Naive thymus-derived CD8-positive, alpha-beta T cell (primary cell): ENCODE measurements at places on chromosomes 2 and 18.

DNA sequence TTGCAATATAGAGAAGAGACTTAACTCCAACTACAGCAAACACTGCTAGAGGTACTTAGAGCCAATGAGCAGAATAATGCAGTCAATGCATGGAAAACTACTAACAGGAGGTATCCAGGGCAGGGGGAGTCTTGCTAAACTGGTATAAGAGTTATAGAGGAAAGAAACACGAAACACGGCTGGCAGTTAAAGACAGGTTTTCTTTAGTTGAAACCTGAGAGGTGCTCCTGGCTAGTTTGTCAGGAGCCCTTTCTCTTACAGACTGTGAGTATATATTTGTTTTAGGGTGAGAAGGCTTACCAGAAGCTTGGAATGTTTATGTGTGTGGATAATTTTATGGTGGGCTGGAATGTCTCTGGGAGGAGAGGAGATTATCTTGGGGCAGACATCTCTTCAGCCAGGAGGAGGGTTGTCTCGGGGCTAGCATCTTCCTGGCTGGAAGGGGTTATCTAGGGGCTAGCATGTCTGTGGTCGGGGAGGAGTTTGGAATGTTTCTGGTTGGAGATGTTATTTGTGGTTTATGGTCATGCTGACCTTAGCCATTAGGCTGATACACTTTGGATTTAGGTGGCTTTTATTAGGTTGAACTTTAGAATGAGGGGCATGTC lies 1048.8 kb downstream of the DPP10 start:
- no peak for DNase-seq

GRCh38 chr18:45733535-45733934 lies 9.6 kb downstream of the SLC14A1 start:
- no peak for DNase-seq

DNA sequence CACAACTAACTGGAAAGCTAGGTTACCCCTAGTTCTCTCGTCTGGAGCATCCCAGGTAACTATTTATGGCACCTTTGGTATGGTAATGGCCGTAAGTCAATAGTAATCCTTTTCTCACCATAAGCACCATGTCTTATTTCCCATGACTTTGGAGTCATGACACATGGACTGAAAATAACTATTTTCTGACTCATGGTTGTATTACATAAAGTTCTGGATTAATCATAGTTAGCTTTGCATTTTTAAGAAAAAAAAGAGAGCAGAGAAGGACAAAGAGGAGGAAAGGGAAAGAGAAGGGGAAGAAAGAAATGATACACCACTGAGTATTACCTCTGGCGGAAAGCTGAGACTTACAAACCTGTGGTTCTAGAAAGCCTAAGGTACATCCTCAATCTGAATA lies 99.3 kb downstream of the BIN1 start:
- no peak for DNase-seq

GRCh38 chr2:138621139-138621538 lies 119.6 kb downstream of the SPOPL start:
- DNase-seq = no peak

DNA sequence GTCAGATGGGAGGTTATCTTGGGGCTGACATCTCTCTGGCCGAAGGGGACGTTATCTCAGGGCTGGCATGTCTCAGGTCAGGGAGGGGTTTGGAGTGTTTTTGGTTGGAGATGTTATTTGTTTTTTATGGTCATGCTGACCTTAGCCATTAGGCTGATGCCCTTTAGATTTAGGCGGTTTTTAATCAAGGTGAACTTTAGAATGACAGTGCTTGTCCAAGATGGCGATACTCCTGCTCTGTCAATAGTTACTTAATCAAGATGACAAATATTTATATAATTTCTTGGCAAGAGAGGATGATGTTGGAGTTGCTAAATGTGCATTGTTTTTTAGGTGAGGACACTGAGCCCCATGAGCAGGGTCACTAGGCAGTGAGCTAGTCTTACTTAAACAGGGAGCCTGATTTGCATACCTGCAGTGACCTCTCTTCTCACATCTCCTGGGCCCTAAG lies 34.5 kb downstream of the MERTK start:
- DNase-seq = no peak

- no peak for DNase-seq
These were observed 28.1 kb downstream of the VIL1 start for GRCh38 chr2:218447072-218447471.

- no peak for DNase-seq
These were observed 88.6 kb downstream of the ACVR1C start for GRCh38 chr2:157540102-157540501.

DNA sequence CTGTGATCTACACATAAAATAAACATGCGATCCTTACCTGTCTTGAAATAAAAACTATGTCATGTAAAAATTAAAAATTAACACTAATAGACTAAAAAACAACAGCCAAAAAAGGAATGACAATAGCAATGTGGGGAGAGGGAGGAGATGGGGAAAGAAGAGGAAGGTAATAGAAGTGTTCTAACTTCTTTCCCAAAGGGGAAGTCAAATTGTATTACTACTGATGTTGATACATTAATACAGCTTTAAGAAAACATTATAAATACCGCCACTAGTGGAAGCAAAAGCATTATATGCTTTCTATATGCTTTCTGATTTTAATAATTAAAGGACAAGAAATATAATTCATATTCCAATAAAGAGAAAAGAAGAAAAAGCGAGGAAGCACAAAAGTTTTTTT lies 22.2 kb downstream of the ZNF516 start:
- no peak for DNase-seq
